Activated naive CD8-positive, alpha-beta T cell treated with anti-CD3 and anti-CD28 coated beads for 36 hours (primary cell): ENCODE measurements at places on chromosomes 3 and 15. TPM values are rescaled to one million over a fixed set of nuclear protein-coding genes. Genes with fewer than 3 reads are reported as not detected.

- no peak for DNase-seq
Measured at GRCh38 chr15:71455107-71455506, 339.8 kb downstream of the THSD4 start.

DNA sequence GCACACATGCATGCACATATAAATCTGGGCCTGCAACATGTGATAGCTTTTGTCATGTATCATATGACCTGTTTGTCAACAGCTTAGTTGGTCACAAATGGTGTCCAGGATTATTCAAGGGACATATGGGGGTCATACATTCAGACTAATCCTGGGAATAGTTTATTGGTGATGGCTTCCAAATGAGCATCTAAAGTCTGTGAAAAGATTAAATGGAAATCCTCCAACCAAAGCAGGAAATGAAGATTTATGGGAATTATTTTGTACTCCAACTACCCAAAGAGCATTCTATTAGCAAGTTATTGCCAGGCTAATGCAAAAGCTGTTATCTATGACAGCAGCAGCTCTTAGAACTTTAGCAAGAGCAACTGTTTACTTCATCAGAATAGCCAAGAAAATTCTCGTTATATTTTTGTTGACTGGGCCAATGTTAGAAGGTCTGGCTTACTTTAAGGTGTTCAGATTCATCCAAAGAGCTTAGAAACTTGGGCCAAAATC lies 7.1 kb downstream of the FSTL1 start:
- DNase-seq: no peak

- DNase-seq: no peak
Measured at GRCh38 chr3:191246630-191247029, 47.6 kb downstream of the OSTN start.

- DNase-seq: no peak
Measured at GRCh38 chr15:22969489-22969888, 10.7 kb downstream of the CYFIP1 start.

DNA sequence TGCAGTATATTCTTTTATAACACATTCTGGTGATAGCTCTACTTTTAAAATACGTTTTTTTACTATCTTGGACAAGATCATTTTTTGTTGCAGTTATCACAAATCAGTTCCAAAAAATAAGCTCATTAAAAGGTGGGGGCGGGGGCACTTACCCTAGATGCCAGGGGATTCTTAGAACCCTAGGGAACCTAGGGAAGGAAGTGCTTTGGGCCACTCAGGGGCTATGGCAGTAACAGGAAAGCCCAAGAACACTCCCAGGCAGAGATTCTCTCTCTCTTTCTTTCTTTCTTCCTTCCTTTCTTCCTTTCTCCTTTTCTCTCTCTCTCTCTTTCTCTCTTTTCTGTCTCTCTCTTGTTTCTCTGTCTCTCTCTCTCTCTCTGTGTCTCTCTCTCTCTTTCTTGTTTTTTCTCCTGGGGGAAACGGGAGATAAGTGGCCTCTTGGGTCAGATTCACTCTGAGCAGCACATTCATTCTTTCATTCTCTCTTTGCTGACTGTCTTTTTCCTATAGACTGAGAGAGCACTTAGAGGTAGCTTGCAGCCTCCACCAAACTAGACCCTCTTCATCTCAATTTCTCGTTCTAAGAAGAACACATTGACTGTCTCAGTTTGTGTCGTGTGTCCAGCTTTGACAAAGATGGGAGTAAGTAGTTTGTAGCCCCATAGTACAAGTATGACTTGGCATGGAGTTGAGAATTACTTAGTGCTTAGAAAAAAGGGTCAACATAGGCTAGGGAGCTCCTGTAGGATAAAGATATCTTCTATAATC lies 16.6 kb downstream of the SCAANT1 start:
- DNase-seq: no peak

DNA sequence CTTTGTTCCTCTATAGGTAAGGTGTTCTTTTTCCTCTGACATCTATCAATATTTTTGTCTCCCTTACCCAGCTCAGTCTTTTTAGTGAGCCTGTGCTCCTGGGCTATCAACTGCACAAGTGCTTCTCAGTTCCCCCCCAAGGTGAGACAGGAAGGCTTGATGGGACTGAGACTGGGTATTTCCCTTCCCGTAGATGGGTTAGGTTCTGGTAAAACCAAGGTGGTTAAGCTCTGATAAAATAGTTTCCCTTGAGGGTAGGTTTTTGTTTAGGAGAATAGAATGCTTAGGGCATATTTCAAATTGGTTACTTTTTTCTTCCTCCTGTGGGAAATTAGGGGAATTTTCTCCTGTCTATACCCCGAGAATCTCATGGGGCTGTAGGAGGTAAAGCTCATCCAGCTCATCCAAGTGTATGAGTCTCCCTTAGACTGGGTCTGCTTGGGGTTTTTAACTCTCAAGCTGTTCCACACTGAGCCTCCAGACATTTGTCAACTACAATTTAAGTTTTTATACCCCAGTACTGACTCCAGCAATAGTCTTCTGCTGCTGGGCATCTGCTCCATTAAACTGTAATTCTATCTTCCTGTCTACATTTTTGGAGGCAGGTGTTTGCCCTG lies 44.9 kb downstream of the OXSR1 start:
- no peak for DNase-seq

GRCh38 chr15:62334536-62334935 lies 169.5 kb upstream of the C2CD4B start:
- no peak for DNase-seq

- DNase-seq: no peak
Measured at GRCh38 chr15:74406992-74407705, 26.6 kb downstream of the SEMA7A start.

DNA sequence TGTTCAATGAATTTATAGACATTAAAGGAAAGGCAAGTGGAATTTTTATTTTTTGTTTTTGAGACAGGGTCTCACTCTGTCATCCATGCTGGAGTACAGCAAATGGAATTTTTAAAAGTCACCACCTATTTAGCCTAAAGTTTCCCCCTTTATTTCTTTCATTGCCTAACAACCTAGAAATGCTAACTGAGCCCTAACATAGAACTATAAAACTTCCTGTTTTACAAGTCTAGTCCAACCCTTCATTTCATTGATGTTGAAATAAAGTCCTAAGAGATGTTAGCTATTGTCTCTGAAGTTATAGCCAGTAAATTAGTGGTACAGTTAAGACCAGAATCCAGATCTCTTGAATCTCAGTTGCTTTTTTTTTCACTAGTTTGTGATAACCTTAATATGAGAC lies 39.0 kb downstream of the MAPK6 start:
- no peak for DNase-seq

DNA sequence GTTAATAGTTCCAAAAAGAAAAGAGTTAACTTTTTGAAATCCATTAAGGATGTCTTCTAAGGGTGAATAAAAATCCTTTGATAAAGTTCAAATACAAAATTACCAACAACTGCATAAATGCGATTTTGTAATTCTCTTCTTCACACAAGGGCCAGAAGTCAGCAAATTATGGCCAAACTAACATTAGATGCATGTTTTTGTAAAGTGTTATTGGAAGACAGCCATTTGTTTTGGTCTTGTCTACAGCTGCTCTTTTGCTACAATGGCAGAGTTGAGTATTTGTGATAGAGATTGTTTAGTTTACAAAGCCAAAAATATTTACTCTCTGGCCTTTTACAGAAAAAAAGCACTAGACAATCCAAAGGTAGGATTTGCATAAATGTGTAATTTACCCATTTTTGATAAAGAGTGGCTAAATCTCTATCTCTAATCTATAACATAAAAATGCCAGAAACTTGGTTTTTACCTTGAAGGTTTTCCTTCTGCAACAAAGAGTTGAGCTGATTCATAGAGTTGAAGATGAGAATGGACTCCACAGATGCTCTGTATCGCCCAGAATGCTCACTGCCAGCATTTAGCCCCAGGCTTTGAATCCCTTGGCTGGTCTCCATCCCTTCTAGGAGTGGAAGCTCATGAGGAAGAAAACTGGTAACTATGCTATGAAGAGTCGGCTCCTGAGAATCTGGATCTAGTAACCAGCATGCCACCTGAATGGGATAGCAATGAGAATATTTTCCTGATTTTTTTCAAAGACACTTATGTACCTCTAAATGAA lies 64.5 kb downstream of the POLQ start:
- DNase-seq: no peak

- DNase-seq: no peak
Measured at GRCh38 chr15:63408524-63408923, 26.9 kb upstream of the CA12 start.

DNA sequence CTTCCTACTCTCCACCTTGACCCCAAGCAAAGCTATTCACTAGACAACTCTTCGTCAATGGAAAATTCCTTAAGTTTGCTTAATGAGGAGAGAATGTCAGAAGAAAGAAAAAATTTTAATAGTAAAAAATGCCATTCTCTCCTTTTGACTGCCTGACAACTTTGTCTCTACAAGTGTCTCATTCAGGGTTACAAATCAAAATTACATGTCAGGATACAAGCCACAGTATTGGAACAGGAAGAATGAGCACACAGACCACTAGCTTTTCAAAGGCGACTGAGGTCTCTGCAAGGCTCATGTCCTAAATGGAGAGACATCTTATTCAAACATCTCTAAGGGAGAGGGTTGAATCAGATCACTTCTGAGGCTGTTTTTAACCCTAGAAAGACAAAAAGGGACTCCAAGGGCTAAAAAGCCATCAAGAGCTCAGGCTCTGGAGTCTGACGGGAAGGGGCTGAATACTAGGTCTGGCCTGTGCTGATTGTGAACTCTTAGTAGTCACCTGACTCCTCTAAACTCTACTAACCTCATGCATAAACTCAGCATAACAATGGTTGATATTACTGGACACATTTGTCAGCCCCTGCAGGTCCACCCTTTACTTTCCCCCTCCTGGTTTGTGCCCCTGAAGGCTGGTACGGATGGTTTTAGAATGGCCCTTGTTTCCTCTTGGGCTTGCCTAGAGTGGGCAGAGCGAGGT lies 12.8 kb upstream of the MEIS2 start:
- DNase-seq: no peak

GRCh38 chr15:33207646-33208045 lies 13.1 kb upstream of the FMN1 start:
- no peak for DNase-seq

GRCh38 chr3:28745436-28745835 lies 396.8 kb upstream of the AZI2 start:
- no peak for DNase-seq

- no peak for DNase-seq
Measured at GRCh38 chr15:75360391-75360790, 8.0 kb downstream of the MAN2C1 start.

DNA sequence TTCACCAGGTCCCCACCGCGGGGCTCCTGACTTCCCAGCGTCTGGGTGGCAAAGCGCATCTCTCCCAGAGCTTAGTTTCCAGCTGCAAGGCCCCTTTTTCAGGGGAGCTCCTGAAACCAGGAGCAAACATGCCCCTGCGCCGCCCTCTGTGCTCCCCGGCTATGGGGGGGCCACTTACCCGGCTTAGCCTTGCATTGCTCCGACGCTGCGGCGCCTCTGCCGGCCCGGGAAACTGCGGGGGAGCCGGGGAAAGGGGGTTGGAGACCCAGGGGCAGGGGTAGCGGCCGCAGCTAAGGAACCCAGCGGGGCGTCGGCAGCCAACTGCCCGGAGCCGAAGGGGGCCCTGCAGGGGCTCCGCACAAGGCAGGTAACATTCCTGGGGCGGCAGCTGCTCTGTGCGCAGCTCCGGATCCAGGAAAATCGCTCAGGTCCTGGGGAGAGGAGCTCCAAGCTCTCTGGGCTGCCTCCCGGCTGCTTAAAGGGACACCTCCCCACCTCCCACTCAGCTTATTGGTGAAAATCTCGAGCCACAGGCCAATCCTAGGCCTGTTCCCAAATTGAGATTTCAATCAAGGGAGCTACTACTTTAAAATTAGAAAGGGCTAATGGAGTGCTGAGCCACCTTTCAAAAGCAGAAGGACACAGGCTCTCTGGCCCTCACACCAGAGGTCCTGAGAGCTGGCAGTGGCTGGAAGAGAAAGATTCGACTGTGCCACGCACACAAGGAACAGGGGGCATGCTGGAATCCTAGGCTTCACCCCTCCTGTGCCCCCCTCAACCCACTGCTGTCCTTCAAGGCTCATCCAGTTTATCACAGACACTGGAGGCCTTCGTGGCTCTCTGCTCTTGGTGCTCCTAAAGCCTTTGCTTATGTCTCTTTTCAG lies 42.7 kb upstream of the PRICKLE2 start:
- no peak for DNase-seq

Gene SLC22A14
- not detected for total RNA-seq

Gene TMEM207
- not detected for total RNA-seq

Gene EPHA3
- 0.20 TPM for total RNA-seq

Gene CXCR6
- total RNA-seq: 0.49 TPM

Gene WDR72
- total RNA-seq: not detected

Gene AADACL2
- not detected for total RNA-seq

Gene TGM5
- total RNA-seq: 0.38 TPM
